ENCODE measurements at places on chromosomes 13 and 19. TPM values are rescaled to one million over a fixed set of nuclear protein-coding genes. Genes with fewer than 3 reads are reported as not detected.

Gene ZNF682
- total RNA-seq, result 8.4 TPM

Gene ZNF444
- 22.8 TPM for total RNA-seq

DNA sequence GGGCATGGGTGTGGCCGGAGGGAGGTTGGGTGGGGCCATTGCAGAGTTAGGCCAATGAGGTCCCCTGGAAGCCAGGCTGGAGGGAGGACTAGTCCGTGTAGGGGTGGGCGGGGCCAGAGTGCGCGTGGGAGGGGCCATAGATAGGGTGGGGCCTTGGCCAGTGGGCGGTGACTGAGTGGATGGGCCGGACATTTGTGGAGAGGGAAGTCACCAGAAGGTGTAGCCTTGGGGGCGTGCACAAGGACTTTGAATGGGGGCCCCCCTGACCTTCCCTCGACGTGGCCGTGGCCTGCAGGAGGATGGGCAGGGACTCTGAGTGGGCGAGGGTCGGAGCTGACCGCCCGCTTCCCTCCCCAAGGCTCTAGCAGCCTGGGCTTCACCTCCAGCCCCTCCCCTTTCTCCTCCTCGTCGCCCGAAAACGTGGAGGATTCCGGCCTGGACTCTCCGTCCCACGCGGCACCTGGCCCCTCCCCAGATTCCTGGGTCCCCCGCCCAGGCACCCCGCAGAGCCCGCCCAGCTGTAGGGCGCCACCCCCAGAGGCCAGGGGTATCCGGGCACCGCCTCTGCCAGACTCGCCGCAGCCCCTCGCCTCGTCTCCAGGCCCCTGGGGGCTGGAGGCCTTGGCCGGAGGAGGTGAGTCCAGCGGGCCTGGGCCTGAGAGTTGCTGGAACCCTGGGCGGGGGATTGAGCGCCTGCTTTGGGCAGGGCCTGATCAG is 16.5 kb upstream of the B3GNT3 start:
- peak; percentile 33 for ATAC-seq

DNA sequence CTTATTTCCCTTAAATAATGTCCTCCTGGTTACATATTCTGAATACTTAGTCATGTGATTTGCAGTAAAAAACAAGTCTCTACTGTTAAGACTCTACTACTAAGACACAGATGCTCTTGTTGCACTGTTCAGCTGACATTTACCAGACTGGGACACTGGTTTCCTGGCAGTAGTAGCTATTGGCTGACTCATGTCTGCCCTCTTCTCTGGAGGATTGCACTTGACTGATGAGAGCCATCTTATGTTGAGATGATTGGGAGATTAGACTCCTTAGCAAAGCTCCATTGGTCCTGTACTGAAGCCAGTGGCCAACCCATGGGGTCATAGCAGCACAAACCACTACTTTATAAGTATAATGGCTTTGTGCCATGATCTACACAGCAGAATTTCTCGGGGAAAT is 1672.6 kb upstream of the PCDH20 start:
- ATAC-seq, result no peak

- no peak for ATAC-seq
Measured at GRCh38 chr13:110416131-110417025, 109.3 kb downstream of the COL4A2 start.

Gene KLK3
- total RNA-seq, result not detected

Gene LAIR2
- total RNA-seq, result not detected

Gene LYL1
- 1.6 TPM for total RNA-seq

Gene KLK14
- 0.26 TPM for total RNA-seq

GRCh38 chr19:54470991-54471782 is 1.9 kb downstream of the CDC42EP5 start:
- peak; percentile 54 for ATAC-seq

Gene RGL3
- 0.50 TPM for total RNA-seq

Gene KIR2DL3
- total RNA-seq, result not detected

- no peak for ATAC-seq
Measured at GRCh38 chr19:1645299-1645698, 7.1 kb downstream of the TCF3 start.

Gene MOB3A
- total RNA-seq, result 271 TPM

DNA sequence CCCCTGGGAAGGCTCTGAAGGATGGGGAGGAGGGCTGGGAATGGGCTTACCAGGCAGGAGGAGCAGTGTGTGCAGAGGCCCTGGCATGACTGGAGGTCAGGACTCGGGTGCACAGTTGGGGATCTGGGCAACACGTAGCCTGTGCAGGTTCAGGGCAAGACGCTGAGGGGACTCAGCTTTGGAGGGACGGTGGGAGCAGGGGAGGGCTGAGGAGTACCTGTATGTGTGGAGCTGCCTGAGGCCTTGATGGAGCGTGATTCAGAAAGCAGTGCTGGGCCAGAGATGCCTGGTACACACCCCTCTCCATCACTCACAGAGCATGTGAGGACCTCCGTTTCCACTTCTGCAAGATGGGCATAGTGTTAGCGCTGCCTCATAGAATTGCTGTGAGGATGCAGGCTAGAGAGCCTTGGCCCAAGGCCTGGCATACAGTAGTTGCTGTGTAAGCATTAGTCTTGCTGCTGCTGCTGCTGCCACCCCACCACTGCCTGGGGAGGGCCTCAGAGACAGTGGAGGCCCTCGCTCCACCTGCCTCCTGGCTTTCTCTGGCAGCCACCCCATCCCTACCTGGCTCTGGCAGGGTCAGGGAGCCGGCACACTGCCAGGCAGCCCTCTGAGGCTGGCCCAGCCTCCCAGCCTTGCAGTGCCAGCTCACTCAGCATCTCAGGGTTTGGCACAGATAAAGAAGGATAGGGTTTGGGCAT is 2.4 kb downstream of the PAK4 start:
- ATAC-seq, result no peak

- no peak for ATAC-seq
Measured at GRCh38 chr13:97434397-97435201, 630 bp downstream of the RAP2A start.

DNA sequence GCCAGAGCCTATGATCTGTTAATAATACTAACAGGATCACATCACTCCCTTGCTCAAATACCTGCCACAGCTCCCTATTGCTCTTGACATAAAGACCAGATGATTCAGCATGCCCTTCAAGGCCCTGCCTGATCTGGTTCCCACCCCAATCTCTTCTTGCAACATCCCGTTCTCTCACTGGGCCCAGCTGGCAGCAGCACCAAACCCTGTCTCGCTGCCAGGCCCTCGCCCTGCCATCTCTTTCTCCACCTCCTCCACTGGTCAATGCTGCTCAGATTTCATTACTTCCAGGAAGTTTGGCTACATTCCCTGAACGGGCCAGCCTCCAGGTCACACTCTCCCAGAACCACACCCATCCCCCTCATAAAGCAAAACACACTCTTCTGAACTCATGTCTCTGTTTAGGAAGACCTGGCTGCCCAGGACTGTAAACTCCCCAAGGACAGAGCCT is 8.6 kb upstream of the BCAT2 start:
- ATAC-seq, result no peak

Gene ELF1
- 76.0 TPM for total RNA-seq

- no peak for ATAC-seq
Measured at GRCh38 chr19:56919308-56919995, 78.9 kb upstream of the PEG3 start.

- ATAC-seq, result no peak
Measured at GRCh38 chr19:51695088-51695487, 2.0 kb downstream of the SPACA6 start.

DNA sequence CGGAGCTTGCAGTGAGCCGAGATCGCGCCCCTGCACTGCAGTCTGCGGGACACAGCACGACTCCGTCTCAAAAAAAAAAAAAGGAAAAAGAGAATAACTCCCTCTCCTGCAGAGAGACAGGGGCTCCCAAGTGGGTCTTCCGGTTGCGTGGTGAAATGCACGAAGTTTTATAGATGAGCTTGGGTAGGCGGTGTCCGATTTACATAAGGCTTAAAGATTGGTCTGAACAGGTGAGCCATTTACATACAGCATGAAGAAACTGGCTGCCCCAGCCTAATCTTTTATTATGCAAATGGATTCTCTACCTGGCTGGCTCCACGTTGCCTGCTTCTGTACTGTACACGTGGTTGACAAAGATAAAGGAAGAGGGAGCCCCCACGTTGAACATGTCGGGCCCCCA is 19.5 kb downstream of the ADGRE2 start:
- no peak for ATAC-seq

- no peak for ATAC-seq
Measured at GRCh38 chr13:85816413-85816812, 17.2 kb upstream of the SLITRK6 start.

Gene ZNF814
- total RNA-seq, result 21.5 TPM

- ATAC-seq, result peak; percentile 69
Measured at GRCh38 chr19:8451885-8452284, 7.1 kb downstream of the HNRNPM start.

Gene ZMYM5
- total RNA-seq, result 11.6 TPM

DNA sequence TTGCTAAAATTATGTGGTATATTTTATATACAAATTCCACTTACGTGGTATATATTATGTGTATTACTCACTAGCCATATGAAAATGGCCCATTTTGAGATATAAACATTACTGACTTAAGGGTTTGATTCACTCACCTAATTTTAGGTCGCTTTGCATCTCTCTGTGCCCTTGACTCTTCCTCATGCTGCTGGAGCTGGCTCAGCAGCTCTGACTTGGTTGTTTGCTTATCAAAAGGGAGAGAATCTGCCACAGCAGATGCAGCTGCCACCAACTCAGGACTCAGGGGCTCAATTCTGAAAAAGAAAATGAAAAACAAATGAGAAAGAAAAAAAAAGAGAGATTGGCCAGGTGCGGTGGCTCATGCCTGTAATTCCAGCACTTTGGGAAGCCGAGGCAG is 12.2 kb downstream of the MRPS31 start:
- ATAC-seq, result no peak

DNA sequence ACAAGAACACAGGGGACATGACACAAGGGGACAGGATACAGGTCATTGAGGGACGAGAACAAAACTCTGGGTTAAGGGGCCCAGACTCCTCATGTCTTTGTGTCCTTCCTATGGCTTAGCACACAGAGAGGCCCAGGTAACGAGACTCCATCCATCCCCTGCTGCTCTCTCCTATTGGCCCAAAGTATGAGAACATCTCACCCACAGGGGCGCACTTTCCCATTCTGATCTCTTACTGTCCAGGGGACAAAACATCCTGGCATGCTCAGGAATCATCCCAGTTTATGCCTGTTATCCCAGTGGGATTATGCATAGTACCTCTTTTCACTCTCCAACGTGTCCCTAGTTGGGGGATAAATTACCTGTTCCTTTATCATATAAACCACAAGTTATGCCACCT is 19.2 kb downstream of the C13orf42 start:
- ATAC-seq, result no peak

DNA sequence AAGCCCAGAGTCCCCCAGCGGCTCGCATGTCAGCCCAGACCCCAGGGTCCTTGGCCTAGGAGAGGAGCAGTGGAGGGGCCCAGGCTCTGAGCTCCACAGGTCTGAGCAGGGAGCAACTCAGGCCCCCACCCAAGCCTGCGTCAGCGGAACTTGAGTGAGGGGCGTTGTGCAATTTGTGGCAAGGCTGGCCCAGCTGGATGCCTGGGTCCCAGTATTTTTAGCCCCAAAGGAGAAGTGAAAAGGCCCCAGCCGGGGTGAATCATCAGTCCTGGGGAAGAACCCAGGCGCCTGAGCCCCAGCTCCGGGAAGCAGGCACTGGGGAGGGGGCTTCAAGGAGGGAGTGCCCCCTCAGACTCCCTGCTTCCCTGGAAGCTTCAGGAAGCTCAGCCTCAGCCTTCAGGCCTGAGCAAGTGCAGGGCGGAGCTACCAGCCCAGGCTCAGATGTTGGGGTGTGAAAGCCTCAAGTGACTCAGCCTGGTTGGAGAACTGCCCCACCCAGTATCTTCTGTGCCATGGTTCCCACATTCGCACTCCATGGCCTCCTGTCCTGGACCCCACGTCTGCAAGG is 7.2 kb downstream of the MED29 start:
- ATAC-seq, result peak; percentile 30

GRCh38 chr13:89490661-89491060 is 1819.5 kb downstream of the SLITRK5 start:
- no peak for ATAC-seq

GRCh38 chr19:15195371-15196334 is 5.1 kb downstream of the NOTCH3 start:
- peak; percentile 23 for ATAC-seq

Gene F10
- total RNA-seq, result 1.0 TPM

DNA sequence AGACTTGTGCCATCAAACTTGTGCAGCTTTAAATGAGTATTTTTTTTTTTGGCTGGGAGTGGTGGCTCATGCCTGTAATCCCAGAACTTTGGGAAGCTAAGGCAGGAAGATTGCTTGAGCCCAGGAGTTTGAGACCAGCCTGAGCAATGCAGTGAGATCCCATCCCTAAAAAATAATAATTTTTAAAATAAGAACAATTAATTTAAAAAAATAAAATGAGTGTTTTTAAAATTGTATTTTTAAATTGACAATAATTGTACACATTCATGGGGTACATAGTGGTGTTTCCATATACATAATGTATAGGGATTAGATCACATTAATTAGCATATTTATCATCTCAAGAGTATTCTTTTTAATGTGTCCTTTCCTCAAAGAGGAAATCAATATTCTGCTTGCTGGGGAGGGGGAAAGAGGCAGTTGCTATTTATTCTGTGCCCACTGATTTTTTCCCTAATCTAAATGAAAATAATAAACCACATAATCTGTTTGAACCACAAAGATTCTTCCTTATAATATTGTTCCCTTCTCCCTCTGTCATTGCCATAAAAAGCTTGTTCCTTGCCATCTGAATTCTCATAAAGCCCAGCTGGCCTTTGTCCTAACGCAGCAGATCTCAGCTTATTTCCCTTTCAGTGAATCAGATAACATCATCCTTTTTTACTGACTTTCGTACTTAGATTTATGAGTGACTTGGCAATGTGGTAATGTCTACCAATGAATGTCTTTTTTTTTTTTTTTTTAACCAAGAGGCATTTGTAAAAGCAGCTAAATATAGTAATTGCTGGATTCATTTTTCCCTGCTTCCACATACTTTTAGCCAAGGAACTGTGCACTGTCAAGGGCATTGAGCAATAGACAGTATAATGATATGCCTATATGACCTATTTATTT is 81.8 kb upstream of the RUBCNL start:
- ATAC-seq, result no peak

DNA sequence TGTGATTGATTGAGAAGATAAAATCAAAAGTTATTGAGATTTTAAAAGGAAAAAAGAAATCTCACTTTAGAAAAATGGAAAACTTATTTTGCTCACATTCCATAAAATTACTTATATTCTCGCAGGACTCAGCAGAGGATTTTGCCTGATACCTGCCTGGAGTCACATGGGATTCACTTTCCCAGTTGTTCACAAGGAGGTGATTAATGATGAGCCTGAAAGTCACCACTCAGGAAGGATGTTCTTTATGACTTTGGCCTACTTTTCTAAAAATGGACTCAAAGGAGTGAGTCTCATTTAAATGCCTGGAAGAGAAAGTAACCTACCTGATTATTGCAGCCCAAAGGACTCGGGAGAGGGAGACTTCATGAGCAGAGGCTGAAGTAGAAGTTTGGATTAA is 34.5 kb upstream of the FAM216B start:
- ATAC-seq, result no peak

GRCh38 chr19:39553082-39553652 is 13.2 kb upstream of the EID2 start:
- ATAC-seq, result no peak

Gene ZNF791
- total RNA-seq, result 19.0 TPM

DNA sequence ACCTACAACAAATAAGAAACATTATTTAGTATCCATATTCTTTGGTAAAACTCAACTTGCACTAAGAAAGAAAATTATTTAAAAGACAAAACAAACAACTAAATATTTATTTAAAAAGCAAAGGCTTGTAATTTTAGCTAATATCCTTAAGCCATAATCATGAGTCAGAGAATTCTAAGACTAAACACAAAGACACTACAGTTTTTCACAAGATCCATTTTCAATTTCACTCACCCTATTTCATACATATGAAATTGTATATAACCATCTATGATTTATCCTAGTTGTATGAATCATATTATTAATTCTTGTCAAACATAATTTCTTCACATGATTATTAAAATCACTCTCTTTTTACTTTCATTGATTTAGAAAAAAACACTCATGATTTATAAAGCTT is 64.3 kb downstream of the MICU2 start:
- ATAC-seq, result no peak
